Adipocyte (in vitro differentiated cells): ENCODE measurements at places on chromosomes 3 and 15.

DNA sequence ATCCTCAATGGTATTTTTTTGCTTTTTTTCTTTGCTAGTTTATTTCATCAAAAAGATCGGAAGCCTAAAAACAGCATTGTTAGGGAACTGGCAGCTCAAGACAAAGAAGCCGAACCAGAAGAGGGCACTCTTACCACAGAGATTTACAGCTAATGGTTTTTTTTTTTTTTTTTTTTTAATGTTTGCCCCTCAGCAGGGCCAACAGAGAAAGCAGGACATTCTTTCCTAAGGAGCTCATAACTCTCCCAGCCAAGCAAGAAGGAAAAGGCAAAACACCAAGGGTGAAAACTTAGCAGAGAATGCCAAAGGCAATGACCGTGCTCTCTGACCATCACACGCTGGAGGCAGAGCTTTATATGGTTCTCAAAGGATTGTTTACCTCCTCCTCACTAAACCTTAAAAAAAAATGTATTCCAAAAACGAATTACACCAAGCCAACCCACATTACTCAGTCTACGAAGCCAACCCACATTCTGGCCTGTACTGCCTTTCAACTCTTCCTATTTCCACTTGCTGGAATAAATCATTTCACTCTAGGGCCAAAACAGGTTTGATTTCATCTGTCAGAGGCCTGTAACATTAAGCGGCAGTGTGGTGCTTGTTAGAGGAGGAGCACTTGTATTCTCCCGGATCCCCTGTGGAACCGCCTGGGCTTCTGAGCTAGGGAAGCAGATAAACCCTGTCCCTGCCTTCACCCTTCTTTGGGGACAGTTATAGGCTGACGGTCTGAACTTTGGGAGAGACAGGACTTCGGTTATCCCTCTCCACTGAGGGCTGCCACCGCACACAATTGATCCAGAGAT, 35.6 kb upstream of the GYG1 start:
- peak; percentile 92 for DNase-seq

DNA sequence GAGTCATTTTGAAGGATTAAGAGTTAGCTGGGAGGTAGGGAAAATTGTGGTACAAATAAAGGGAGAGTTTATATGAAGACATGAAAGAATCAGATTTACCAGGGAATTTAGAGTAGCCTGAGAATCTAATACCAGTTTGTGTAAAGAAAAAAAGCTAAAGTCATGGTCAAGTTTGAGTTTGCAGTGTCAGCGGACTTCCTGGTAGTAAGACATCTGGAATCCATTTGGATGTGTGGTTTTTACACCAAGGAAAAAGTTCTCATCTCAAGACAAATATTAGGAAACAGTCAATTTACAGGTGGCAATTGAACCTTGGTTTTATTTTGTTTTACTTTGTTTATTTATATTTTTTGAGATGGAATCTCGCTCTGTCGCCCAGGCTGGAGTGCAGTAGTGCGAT, 1.5 kb upstream of the P2RY12 start:
- DNase-seq, result no peak

GRCh38 chr3:108123326-108123725, 32.5 kb upstream of the CD47 start:
- no peak for DNase-seq

DNA sequence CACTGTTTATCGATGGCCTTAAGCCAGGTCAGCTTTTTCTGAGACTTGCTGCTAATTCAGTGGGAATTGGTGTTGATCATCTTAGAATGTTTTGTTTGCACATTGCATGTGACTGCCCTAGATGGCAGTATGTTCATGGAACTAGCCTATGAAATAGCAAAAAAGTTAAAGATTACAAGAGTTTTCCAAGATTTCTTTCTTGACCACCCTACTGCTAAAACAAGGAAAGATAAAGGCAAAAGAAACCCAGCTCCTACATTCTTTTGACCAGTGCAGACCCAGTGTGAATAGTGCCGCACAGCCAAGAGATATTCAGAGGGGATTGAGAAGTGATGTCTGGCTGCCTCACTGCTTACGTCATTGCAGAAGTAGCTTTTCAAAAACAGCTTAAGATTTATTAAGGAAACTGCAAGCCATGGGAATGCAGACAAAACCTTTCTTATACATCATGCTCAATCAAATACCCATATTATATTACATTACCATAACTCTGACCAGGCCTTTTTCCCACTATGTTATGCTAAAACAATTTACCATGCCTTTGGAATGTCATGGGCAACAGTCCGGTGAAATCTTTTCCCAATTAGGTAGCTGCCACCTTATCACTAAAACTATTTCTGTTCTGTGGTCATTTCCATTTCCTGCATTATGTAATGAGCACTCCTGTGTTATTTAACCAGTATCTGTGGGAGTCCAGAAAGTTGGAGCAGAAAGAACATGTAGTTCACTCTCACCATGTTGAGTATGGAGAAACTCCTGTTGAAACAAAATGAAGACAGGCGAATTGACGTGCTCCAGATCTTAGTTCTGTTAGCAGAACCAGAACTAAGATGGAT, 6.0 kb downstream of the PHLDB2 start:
- DNase-seq, result peak; percentile 77

- DNase-seq, result no peak
Observed at GRCh38 chr15:33693166-33693800, 275.0 kb upstream of the CHRM5 start.

GRCh38 chr3:115475178-115476041, 147.9 kb upstream of the GAP43 start:
- no peak for DNase-seq

DNA sequence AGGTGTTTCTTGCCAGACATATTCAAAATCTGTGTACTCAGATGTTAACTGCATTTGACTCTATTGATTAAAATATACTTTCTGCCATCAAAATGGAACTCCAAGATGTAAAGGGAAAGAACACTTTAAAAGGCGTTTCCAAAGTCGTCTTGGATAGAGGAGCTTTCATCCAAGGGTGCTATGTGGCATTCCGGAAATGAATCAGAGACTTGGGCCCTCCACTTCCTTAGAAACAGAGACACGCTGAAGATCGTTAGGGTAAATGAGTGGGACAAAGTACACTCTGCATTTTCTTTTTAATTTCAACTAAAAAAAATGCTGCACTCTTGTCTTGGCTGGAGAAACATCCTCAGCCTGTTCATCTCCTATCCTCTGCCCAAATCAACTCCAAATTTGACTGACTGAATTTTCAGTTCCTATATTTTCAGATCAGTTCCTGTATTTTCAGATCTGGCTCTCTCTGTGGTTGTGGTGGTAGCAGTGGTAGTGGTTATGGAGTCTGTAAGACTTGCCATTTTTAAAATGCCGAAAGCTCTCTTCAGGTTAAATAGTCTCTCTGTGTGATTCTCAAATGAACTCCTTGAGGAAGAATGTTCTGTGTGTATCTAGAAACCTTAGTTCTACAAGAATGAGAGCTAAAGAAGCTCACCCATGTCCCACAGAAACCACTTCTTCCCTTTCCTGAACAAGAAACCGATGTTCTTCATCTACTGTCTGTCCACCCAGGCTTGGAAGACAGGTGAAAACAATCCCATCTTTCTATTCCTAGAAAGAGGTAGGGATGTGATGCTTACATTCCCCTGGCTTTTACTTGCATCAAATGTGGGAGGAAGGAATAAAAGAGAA, 156.8 kb upstream of the ICE2 start:
- DNase-seq, result no peak

GRCh38 chr3:5227812-5228211, 40.3 kb downstream of the EDEM1 start:
- DNase-seq, result no peak

DNA sequence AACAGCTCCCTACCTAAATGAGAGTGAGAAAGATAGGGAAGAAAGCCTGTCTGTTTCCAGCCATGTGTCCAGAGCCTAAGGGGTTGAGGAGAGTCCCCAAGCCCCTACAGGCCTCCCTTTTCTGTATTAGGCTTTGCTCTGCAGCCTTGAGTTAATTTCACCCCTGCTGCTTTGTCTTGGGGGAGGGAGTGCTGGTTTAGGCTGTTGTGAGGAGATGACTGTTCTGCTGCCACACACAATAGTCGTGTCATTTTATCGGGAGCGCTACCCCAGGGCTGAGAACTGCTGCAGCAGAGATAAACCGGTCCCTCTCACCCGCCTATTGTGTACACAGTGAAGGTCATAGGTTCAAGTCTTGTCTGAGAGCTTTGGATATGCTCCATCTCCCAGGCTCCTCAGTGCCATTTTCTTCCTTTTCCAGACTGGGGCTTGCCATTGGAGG, 1.4 kb downstream of the ZNF609 start:
- peak; percentile 40 for DNase-seq

GRCh38 chr3:132569153-132569552, 27.9 kb upstream of the ACKR4 start:
- DNase-seq, result peak; percentile 68

DNA sequence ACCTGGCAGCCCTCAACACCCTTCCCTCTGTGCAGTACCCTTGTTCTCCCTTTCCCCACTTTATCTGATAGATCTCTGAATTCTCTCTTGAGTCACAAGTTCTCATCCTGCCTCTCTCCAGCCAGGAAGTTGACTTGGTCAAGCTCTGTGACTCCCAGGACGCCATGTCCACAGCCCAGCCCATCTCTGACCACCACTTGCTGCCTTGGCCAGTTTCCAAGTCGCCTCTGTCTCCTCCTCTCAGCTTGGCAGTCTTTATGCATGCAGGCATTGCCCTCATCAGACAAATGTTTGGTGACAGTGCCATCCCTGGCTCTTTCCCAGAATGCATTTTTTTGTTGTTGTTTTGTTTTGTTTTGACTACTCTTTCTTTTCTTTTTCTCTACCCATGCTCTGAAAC, 25.7 kb downstream of the ZNF35 start:
- DNase-seq, result no peak

DNA sequence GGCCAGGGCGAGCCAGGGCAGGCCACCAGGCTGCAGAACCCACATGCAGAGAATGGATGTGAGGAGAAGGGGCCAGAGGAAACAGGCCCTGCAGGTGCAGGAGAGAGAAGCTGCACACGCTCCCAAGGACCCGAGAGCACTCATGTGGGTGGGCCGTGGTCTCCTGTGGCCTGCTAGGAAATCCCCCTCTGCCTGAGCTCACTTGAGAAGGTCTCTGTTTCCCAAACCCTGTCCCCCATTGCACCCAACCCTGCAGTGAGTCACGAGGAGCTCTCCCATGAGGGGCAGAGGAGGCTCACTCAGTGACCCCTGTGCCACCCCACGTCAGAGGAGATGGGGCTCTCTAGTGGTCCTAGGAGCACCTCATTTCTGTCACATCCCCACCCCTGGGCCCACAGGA, 111.1 kb downstream of the KLF13 start:
- DNase-seq, result no peak

GRCh38 chr3:3586843-3587646, 212.2 kb upstream of the LRRN1 start:
- DNase-seq, result no peak

- DNase-seq, result no peak
Observed at GRCh38 chr3:110958313-110959147, 113.1 kb upstream of the NECTIN3 start.

DNA sequence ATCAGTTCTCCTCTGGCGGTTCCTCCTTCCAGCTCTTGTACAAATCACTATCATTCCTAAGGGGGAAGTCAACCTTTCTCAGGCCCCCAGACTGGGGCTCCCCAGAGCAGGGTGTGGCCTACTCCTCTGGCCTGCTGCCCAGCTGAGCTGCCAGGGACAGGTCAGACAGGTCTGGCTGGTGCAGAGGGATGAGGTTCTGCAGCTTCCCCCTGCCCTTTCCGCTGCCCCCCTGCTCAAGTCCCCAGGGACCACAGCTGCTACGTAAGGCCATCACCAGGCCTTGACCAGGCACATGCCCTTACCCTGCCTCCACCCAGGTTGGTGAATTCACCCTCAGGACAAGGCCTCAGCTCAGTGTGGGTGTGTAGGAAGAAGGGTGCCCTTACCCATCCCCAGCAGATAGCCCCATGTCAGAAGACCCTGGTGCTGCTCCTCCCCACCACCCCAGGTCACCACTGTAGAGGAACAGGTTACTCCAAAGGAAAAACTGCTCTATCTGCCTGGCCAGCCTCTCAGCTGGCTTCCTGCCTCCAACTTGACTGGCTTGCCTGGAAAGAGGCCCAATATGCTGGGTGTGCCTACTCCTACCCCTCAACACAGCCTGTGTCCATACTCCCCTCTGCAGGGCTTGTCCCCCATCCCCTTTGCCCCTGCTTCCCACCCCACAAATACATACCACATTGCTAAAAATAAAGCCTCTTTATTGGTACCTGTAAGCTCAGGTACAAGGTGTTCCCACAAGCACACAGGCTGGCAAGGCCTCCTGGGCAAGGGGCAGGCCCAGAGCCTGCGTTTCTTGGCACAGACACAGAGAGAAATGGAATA, 12.0 kb downstream of the CSRNP1 start:
- DNase-seq, result peak; percentile 63

- no peak for DNase-seq
Observed at GRCh38 chr3:164352991-164353390, 725.3 kb downstream of the SI start.

DNA sequence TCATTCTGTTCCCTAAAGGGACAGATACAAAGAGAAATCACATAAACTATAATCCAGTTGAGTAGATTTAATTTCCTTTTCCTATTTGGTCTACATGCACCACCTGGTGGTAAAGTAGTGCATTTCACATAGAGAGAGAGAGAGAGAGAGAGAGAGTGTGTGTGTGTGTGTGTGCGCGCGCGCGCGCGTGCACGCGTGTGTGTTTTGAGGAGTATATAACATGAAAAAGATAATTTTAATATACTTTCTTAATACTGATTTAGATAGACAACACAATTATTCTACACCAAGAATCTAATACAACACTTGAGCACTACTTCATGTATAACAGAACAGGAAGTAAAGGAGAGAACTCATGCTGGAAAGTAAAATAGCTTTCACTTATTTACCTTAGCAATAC, 1.1 kb upstream of the FGF7 start:
- DNase-seq, result peak; percentile 73
